ENCODE measurements at places on chromosomes 3 and 15.

GRCh38 chr3:140186421-140186920 is 251.5 kb downstream of the CLSTN2 start:
- no peak for DNase-seq

- no peak for DNase-seq
Measured at GRCh38 chr15:56534728-56535127, 69.8 kb upstream of the MNS1 start.

DNA sequence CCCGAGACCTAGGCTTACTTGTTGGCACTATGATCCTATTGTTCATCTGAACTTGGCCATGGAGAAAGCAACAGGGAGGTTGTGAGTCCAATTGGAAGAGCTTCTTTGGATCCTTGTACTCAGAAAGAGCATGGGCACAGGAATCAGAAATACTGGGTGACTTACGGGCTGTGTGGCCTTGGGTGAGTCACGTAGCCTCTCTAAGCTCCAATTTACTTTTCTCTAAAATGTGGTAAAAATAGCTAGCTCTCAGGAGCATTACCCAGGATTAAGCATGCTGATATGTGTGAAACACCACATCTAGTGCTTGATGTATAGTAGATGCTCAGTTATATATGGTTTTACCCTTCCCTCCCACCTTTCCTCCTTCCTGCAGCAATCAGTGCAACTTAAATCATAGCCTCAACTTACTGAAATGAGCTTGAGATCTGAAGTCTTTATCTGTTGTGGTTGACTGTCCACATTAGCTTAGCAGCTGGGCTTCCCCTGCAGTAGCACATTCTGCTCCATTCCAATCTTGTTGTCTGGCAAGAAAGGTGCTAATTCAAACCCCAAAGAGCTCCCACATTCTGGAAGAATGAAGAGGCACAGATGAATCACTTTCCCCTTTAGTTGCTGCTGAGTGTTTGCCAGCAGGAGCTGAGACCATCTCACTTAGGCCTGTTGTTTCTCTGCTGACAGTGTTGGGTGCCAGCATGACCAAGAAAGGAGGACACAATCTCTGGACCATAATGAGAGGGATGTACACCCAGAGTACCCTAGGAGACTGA is 299.1 kb upstream of the TRIM42 start:
- DNase-seq: no peak

DNA sequence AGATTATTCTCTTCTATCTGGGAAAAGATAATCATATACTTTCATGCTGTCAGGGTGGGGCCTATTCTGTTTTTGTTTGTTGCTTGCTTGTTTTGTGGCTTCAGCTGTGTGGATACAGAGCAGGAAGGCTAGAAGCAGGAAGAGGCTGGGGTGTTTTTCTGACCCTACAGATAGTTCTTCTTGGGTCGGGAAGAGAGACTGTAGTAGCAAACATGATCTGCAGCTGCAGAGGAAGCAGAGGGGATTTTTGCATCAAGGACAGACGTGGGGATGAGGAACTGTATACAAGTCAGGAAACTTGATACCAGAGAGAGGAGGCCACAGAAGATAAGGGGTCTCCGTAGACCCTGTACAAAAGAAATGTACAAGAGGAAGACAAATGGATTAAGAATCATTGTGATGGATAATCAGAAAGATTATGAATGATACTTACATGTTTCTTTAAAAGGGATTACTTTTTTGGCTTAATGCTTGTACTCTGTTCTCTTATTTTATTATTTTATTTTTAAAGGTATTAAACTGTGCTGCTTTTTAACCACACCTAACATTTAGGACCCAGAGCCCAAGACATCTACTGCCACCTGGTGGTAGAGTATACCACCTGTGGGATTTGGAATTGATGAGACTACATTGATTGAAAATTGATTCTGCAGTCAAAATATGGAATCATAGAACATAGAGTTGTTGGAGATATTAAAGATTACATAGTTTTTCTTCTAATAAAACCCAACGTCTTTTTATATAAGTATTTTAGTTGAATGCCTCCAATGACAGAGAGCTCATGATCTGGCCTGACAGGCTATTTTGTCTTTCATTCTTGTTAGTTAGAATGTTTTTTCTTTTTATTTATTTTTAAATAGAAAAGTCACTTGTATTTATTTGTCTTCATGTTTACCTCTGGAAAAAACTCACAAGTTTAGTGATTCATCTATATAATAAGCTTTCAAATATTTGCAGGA is 87.3 kb upstream of the ROPN1 start:
- no peak for DNase-seq

- DNase-seq: no peak
Measured at GRCh38 chr15:92580933-92581445, 74.6 kb downstream of the FAM174B start.

GRCh38 chr3:64616953-64617352 is 70.8 kb downstream of the ADAMTS9 start:
- no peak for DNase-seq

- DNase-seq: no peak
Measured at GRCh38 chr15:48119277-48119676, 1.5 kb upstream of the SLC24A5 start.
